ENCODE measurements at places on chromosomes 2 and 18.

GRCh38 chr2:108612514-108613183 is 78.4 kb downstream of the LIMS1 start:
- peak; percentile 39 for DNase-seq

GRCh38 chr2:65700004-65700651 is 267.7 kb upstream of the SPRED2 start:
- DNase-seq = no peak

GRCh38 chr2:220335591-220335915 is 708.1 kb downstream of the SLC4A3 start:
- DNase-seq = no peak

GRCh38 chr2:161312996-161313395 is 4.8 kb downstream of the PSMD14 start:
- DNase-seq = no peak

DNA sequence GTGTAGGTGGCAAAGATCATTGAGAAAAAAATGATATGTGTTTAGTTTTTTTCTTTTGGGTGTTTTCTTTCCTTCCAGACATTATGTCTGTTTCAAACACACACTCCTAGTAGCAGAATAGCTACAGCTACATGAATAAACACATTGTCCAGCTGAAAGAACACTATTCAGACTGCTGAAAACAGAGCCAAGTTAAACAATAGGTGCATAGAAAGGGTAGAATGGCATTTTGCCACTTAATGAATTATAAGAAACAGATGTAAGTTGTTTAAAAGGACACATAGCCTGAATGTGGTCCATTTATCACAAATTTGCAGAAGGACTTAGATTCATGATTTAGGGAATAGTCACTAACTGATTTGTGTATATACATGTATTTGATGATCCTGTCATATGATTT is 20.1 kb downstream of the CTLA4 start:
- no peak for DNase-seq

DNA sequence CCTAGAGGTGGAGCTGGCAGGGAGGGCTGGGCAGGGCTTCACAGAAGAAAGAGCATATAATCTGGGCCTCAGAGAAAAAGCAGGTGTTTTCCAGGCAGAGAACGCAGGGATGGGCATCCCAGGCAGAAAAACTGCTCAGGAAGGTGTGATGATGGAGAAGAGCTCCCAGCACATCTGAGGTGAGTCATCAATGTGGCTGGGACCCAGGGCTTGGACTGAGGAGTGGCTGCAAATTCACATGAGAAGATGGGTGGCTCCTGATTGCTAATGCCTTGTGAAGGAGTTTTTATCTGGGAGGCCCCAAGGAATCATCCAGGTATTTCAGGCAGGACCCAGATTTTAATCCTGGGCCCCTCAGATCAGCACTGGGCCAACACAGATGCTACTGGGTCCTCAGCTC is 10.2 kb downstream of the IL1F10 start:
- DNase-seq = no peak

GRCh38 chr18:48841381-48842258 is 109.1 kb downstream of the SMAD7 start:
- DNase-seq = no peak

GRCh38 chr2:18708203-18708715 is 118.9 kb upstream of the NT5C1B start:
- no peak for DNase-seq

GRCh38 chr2:128489526-128490273 is 171.0 kb upstream of the HS6ST1 start:
- no peak for DNase-seq

- peak; percentile 68 for DNase-seq
Observed at GRCh38 chr2:218852911-218853667, 6.5 kb upstream of the WNT6 start.

- no peak for DNase-seq
Observed at GRCh38 chr18:6792391-6792790, 62.9 kb downstream of the ARHGAP28 start.

GRCh38 chr2:241964133-241964532 is 94.6 kb downstream of the RTP5 start:
- DNase-seq = no peak

DNA sequence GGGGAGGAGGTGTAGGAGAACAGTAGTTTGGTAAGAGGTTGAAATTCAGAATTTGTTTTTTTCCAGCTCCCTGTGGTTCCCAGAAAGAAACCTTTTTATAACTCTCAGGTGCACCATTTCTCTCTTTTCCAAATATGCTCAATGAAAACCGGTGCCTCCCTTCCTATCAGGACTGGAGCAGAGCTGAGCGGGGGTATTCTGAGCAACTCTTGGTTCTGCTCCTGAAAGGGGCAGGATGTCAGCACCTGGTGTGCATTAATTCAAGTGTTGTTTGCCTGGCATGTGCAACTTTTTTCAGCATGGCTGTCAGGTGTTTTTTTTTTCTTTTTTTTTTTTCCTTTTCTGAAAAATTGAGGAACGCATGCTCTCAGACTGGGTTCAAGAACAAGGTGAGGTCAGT is 74.1 kb downstream of the MAPK4 start:
- no peak for DNase-seq

DNA sequence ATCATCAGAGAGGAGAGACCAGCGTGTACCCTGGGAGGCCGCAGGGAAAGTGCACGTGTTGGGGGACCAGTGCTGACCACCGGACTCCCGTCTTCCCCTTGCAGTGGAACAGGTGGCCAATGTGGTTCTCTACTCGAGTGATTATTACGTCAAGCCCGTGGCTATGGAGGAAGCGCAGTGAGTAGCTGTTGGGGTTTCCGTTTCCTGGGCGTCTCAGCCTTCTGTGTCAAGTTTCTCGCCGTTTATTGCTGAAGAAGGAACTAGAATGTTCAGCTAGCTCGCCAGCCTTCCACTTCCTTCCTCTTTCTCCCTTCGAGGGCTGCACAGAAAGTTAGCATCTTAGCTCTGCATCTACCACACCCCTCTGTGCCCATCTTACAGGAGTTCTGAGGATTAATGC is 22.8 kb upstream of the DGKD start:
- DNase-seq = peak; percentile 35

DNA sequence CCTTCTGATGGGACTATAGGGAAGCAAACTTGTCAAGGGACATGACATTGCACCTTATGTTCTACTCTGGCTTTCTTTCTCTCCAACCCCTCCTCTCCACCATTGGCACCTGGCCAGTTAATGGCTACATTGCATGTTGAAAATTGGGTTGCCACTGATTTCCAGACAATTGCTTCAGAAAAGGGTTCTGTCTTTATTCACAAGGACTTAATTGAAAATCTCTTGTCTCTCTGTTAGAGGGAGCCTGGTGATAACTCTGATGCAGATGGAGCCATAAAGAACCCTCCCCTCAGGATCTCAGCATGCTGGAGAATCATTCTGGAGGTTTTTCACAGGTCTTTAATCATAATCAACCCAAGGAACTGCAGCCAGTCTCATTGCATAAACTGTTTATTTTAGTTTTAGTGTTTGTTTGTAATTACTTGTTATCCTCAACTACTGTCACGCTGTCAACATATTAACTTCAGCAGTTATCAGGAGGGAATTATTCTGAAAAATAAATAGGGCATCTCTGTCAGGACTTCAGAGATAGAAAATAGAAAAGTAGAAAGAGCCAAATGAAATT is 316.8 kb downstream of the RIT2 start:
- DNase-seq = no peak

DNA sequence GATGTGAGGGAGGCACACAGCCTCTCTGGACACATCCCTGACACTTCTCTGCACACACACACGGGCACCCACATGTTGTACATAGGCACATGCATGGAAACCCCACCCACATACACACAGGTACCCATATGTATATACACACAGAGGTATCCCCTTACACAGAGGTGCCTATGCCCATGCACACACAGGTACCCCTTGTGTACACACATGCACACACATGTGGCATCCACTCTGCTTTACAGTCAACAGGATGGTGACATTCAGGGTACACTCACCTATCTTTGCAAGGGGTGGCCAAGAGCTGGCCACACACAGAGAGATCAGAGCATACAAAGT is 59.5 kb downstream of the FAM168B start:
- DNase-seq = no peak

DNA sequence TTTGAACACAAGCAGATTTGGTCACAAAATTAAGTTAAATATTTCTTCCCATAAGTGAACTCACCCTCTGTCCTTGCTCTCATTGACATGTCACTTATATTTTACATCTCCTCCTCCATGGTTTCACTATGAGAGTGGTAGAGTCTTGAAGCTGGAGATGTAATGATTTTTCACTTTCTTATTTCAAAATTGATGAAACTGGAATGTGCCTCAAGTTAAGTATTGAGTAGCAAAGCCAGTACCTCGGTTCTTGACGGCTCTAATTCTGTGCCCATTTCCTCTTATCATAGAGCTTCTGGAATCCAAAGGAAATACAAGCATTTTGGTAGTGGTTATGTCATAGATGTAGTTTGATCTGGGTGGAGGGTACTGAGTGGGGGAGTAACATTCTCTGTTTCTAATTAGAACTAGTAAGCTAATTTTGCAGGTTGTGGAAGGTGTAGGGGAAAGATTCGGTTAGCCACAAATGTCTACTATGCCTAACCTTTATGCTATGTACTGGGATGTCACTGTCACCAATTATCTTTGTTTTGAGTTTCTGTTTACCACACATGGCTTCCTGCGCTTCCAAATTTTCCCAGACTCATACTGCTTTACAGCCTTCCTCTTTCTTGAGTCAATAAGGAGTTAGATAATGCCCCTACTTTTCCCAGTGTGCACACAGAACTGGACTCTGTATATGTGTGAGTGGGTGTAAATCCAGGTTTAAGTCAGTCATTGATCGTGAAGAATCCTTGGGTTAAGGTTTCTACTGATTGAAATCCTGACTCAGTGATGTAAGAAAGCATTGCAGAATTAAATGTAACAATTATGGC is 96.8 kb downstream of the DIS3L2 start:
- DNase-seq = no peak

- DNase-seq = no peak
Observed at GRCh38 chr2:118431165-118431517, 342.9 kb downstream of the INSIG2 start.

DNA sequence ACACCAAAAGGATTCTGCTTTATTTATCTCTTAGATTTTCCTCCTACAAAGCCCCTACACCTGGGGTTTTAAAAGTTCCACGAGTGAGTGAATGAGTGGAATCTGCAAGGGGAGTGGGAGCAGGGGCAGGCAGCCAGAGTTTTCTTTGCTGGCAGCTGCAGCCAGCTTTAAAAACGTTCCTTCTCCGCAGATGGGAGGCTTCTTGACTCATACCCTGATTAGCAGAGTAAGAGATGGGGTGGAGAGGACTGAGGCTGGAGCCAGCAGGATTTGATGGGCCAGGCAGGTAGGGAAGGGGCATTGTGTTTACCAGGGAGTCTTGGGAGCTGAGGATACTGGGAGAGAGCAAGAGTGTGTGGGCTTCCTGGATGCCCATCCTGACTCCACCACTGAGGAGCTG is 99.6 kb upstream of the TNP1 start:
- no peak for DNase-seq

DNA sequence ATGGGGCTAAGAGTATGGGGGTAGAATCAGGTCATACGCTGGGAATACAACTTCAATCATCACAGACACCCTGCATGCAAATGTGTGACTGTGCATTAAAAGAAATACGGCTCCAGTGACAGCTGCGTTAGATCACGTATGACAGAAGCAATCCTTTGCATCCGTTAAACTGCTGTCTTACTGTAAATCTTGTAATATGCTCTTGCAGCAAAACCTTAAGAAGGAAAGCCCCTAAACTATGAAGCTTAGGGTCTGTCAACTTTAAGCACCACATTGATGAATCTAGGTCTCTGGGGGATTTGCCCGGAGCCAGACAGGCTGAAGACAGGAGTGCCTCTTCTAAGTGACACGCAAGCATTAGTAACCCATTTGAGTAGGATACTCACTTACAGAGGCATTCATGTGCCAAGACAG is 84.7 kb upstream of the EML6 start:
- no peak for DNase-seq

DNA sequence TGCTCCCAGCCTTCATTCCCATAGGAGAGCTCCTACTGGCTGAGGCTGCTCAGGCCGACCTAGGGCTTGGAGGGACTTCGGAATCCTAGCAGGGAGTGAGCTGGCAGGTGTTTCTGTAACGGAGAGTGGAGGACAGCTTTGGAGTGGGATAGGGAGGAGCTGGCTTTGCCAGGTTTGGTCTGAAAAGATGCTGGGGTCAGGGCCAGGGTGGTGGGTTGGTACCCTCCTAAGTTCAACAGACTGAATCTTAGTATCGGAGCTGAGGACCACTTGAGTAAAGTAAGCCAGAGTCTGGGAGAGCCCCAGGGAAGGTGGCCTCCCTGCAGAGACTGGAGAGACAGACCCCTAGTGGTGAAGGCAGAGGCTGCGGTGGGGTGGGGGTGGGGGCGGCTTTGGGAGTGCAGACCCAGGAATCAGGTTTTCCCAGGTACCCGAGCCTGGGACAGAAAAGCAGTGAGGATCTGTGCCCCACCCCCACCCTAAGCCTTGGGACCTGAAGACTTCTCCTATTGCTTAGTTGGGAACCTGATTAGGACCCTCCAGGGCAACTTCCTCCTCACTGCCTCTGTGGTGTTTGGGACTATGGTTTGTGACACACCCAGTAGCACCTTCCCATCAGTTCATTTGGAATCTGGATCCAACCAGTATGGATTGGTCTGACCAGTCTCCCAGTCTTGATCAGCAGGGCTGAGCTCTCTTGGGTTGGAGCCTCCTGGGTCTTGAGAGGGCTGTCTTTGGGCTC is 3.0 kb downstream of the CNNM4 start:
- no peak for DNase-seq

DNA sequence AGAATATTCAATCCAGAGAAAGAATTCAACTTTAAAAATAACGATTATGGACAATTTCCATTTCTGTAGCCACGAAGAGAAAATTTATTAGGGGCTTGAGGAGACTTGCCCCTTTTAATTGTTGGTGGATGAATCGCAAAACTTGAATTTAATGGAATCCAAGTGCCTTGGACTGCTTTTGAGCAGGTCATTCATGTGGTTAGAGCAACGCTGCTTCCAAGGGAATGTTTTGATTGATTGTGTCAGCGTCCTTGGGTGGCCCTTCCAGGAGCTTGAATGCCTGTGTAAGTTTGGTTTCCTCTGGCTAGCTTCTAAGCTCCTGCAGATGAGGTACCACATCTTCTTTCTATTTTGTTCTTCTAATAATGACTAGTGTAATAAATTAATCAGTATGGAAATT is 213.4 kb downstream of the LTBP1 start:
- no peak for DNase-seq

DNA sequence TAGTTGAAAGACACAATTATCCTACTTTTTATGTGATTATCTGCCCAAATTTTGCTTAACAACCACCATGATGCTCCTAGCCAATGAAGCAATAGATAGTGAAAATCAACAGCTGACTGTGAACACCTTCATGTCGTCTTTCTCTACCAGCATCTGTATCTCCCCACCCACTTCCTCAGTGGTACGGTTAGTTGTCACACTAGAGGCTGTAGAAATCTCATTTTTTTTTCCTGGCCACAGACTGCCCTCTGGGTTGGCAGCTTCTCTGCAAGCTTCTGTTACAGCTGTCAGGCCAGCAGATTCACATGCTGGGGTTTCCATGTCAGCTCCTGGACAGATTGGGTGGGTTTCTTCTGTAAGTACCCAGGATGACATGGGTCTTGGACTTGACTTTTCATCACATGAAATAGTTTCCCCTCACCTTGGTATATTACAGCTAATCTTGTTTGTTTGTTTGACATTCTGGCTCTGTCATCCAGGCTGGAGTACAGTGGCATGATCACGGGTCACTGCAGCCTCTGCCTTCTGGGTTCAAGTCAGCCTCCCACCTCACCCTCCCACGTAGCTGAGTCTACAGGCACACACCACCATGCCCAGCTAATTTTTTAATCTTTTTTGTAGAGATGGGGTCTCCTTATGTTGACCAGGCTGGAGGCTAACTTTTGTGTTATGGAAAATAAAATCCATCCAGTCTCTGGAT is 24.3 kb downstream of the STAT4 start:
- no peak for DNase-seq

- DNase-seq = no peak
Observed at GRCh38 chr2:55962915-55963314, 39.3 kb upstream of the EFEMP1 start.

All from activated CD4-positive, alpha-beta T cell treated with anti-CD3 and anti-CD28 coated beads for 24 hours (primary cell).